Right forelimb (tissue), 1 donor: ENCODE measurements at places on chromosomes 4 and X.

DNA sequence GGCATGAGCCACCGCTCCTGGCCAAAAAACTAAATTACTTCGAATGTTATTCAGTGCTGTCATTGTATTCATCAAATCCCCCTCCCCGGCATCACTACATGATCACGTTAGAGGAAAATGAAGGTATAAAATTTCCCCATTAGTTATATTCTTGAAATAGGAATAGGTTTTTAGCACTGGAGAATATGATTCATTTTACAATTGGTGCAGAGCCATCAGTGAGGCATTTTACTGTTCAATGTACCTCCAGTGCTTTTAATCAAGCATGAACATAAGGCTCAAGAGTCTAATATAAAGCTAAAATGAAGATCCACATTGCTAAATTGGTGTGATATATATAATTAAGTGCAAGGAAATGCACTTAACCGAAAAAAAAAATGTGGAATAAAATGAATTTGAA, 18.3 kb downstream of the KLF3 start:
- DNase-seq: no peak

DNA sequence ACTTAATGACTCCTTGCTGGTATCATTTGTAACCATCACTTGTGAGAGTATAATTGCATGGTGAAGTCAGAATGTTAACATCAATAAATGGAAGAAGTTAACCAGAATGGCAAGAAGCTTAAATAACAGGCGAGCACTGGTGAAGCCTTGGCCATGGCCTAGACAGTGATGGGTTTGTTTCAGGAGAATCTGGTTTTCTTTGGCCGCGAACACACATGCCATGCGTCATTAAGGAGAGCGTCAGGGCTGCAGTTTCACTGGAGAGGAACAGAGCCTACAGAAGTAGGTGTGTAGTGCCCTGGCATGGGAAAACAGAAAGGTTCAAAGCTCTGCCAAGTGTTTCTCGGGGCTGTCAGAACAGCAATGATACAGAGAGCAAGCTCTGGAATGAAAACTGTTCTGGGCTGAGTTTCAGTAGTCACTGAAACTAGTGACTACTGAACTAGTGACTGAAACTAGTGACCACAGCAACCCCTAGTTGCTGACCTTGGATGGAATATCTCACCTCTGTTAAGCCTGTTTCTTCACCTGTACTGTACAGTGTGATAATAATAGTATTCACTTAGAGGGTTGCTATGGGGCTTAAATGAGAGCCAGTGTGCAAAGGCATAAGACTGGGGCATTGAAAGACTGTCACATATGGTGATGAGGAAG, 93.8 kb downstream of the C4orf51 start:
- DNase-seq: no peak

DNA sequence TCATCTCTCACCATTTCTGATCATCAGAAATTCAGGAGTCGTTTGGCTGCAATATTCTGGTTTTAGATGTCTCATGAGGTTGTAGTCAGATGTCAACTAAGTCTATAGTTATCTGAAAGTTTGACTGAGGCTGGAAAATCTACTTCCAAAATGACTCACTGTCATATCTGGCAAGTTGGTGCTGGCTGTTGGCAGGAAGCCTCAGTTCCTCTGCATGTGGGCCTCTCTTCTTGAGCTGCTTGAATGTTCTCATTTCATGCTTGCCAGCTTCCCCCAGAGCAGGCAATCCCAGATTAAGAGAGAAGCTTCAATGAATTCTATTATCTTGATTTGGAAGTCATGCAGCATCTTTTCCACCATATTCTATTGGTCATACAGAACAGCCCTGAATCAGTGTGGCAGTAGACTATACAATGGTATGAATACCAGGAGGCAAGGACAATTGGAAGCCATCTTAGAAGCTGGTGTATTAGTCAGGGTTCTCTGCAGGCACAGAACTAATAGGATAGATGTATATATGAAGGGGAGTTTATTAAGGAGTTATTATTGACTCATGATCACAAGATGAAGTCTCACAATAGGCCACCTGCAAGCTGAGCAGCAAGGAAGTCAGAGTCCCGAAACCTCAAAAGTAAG, 46.8 kb upstream of the ELF2 start:
- no peak for DNase-seq

- no peak for DNase-seq
Measured at GRCh38 chrX:138945219-138945618, 233.7 kb upstream of the FGF13 start.

DNA sequence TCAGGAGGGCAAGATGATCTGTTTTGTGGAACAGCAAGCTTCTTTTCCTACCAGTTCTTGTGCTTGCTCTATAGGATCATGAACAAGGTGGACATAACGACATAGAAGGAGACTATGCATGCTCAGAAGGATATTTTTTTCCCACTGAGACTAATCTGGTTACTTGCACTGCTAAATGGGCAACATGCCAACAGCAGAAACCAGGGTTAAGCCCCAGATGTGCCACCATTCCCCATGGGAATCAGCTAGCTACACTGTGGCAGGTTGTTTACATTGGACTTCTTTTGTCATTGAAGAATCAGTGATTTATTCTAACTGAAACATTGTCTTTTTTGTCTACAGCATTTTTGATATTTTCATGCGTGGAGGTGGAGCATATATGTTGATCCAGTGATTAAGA, 165.6 kb downstream of the C4orf33 start:
- DNase-seq: no peak

DNA sequence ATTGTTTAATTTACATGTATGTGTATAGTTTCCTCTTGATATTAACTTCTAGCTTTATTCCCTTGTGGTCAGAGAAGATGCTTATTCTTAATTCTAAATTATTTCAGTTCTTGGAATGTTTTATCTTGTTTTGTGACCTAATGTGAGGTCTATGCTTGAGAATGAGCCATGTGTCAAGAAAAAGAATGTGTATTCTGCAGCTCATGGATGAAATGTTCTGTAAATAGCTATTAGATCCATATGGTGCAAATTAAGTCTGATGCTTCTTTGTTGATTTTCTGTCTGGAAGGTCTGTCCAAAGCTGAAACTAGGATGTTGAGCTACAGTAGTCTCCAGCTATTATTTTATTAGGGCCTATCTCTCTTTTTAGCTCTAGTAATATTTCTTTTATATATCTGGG, 187.3 kb upstream of the RASGEF1B start:
- no peak for DNase-seq

DNA sequence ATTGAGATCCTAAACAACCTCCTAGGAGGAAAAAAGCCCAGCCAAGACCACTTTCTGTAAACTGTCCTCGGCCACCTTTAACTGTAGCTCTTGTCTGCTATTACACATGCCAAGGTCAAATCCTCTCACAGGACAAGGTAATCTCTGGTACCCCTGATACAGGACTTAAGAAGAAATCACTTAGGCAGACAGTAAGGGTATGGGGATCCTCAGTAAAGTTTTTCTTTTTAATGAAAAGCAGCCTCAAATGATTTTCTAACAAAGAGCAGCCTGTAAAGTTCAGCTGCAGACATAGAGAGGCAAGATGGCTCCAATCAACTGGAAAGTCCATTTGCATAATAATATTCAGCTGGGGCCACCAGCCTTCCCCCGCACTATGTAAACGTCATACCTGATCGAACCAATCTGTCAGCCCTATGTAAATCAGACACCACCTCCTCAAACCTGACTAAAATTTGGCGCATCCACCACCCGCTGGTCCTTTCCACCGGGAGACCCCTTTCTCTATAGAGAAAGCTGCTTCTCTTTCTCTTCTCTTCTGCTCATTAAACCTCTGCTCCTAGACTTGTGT, 14.6 kb upstream of the MPP1 start:
- no peak for DNase-seq

DNA sequence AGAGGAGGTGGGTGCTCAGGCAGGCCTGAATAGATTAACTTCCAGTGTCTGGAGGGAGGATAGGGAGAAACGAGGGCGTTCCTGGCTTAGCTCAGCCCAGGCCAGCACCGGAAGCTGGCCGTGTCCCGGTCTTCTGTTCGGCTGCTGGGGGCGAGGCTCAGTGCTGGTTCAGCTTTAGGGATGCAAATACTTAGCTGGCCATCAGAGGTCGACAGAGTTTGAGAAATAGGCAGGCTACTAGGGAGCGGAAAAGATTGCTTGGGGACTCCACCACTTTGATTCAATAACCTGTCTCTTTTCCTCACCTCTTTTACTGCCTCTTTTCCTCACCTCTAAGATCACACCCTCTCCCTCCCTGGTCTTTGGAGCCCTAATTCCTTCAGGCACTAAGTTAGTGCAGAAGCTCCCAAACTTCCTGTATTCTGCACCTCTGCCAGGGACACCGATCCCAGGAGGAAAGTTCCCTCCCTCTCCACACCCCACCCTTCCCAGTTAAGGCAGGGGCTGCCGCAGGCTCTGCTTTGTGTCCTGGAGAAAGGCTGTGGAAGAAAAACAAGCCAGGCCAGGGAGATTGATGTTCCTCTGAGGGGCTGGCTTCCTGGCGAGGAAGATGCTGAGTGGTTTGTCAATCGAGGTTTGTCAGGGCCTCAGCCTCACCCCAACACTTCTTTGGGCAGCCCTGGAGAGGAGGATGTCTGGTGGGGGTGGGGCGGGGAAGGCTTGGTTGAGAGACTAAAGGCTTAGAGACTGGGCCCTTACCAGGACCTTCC, 6.0 kb upstream of the EFNB1 start:
- DNase-seq: peak; percentile 64

DNA sequence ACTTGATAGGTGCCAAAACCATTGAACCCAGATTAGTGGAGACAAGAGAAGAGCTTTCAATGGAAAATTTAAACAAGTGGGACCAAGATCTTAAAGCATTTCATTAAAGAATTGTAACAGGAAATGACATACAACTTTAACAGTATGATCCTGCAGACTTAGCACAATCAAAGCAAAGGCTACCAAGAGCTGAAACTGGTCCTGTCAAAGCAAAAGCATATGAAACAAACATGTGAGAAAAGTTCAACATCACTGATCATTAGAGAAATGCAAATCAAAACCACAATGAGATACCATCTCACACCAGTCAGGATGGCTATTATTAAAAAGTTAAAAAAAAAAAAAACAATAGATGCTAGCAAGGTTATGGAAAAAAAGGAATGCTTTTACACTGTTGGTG, 425.6 kb downstream of the IL1RAPL1 start:
- DNase-seq: no peak

- no peak for DNase-seq
Measured at GRCh38 chr4:185424905-185425646, 688 bp downstream of the UFSP2 start.

GRCh38 chr4:76639288-76639687, 204.3 kb downstream of the SHROOM3 start:
- DNase-seq: no peak

DNA sequence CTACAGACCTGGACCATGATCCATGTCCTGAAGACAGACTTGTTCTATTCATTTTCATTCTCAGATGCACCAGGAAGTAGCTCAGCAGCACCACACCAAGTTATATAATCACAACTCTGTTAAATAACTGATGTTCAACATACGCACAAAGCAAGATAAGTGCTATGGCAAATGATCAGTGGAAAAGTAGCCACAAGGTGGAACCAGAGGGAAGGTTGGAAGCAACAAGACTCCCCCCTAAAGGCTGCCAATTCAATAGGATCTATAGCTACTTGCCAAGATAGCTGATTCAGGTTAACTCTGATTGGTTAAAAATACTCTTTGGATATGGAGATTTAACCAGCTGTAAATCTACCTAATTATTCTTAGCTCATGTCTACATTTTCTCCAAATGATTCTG, 23.7 kb upstream of the FAM47B start:
- no peak for DNase-seq

GRCh38 chr4:22196551-22196950, 248.0 kb upstream of the KCNIP4 start:
- DNase-seq: no peak

DNA sequence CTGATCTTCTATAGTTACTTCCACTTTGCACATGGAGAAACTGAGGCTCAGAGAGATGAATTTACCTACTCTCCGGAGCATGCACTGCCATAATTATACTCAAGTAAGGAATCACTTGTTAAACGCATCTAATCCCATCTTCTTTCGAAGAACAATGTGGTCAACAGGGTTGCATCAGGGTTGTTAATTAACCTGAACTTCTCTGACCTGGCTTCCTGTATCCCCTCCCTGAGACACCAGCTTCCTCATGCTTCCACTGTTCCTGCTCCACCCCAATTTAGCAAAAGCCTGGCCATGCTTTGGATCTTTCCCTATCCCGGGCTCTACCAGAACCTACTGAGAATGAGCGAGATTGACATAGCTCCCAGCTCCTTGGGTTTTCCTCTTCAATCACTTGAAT, 136.7 kb downstream of the SMIM20 start:
- no peak for DNase-seq

DNA sequence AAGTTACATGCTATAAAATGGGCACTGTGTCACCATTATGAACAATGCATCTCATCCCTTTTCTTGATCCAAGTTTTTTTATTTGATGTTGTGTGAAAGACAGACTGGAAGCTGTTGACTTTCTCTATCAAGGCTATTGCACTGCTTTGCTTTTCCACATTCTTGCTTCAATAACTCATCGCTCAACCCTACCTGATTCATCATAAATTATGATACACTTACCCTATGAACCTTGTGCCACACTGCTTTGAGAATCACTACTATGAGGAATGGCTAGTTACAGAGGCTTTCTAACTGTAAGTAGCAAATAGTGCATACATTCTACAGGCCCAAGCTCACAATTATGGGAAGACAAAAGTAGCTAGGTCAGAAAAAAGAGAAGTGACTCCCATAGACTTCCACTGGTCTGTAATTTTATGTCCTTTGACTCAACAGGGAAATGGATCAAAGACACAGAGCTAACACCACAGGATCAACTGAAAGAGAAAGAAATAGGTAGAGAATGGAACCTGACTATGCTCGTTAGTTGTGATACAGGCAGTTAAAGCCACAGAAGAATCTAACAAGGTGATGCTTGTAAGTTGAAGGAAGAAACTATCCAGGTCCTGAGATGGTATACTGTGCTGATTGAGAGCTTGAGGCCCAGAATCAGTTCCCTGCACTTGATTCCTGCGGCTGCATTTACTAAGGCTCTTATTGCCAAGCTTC, 163.5 kb downstream of the PPP3CA start:
- DNase-seq: no peak

- no peak for DNase-seq
Measured at GRCh38 chr4:138967313-138967712, 48.3 kb upstream of the NOCT start.

DNA sequence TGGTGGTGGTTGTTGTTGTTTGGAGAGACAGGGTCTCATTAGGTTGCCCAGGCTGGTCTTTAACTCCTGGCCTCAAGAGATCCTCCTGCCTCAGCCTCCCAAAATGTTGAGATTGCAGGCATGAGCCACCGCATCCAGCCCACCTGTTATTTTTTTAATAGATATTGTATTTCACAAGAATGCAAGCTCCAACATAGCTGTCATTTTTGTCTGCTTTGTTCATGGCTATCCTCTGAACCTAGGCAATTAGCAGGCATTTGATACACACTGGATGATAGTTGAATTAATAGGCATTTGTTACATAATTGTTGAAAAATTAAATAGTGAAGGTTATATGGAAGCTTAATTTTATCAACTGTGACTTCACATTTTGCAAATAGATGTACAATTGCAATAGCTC, 64.7 kb downstream of the BANK1 start:
- DNase-seq: no peak

DNA sequence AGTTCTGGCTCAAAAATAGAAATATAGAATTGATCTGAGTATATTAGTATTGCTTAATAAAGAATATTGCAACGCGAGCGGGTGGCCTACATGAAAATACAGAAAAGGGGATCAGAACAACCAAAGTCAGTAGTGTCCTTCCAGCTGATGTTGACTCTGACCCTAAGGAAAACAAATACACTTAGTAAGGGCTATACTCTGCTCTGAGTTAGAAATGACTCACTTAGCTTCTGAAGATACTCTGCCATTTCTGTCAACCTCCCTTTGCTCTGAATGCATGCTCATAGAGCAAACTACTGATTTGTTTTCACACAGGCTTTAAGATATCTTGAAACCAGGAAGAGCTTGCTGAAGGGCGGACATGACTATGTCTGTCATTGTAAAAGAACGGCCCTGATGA, 22.6 kb upstream of the NMU start:
- no peak for DNase-seq
